ENCODE measurements at places on chromosomes 3 and 15.

DNA sequence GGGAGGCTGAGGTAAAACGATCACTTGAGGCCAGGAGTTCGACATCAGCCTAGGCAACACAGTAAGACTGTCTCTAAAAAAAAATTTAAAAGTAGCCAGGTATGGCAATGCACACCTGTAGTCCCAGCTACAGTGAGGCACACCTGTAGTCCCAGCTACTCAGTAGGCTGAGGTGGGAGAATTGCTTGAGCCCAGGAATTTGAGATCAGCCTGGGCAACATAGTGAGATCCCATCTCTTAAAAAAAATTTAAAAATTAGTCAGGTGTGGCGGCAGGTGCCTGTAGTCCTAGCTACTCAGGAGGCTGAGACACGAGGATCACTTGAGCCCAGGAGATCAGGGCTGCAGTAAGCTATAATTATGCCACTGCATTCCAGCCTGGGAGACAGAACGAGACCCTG, 6.8 kb downstream of the MESD start:
- DNase-seq = no peak

DNA sequence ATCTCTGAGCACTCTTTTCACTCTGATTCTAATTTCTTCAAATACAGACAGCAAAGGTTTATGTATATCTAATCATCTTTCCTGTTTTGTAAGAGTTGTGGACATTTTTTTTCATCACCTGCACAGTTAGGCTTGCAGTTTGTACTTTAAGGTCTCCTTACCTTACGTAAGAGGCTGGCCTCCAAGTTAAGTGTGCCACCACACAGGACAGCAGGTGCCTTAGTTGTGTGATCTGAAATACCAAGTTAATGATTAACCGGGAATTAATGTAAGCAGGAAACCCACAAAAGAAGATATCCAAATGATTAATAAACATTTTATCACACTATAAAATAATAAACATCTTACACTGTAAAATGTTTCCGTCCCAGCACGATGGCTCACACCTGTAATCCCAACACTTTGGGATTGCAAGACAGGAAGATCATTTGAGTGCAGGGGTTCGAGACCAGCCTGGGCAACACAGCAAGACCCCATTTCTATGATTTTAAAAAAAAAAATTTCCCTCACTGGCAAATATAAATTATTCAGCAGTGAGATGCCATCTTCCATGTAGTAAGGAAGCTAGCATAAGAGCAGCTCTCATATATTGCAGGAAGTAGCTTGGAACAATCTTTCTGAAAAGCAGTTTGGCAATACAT, 87.7 kb upstream of the LIMD1 start:
- no peak for DNase-seq

DNA sequence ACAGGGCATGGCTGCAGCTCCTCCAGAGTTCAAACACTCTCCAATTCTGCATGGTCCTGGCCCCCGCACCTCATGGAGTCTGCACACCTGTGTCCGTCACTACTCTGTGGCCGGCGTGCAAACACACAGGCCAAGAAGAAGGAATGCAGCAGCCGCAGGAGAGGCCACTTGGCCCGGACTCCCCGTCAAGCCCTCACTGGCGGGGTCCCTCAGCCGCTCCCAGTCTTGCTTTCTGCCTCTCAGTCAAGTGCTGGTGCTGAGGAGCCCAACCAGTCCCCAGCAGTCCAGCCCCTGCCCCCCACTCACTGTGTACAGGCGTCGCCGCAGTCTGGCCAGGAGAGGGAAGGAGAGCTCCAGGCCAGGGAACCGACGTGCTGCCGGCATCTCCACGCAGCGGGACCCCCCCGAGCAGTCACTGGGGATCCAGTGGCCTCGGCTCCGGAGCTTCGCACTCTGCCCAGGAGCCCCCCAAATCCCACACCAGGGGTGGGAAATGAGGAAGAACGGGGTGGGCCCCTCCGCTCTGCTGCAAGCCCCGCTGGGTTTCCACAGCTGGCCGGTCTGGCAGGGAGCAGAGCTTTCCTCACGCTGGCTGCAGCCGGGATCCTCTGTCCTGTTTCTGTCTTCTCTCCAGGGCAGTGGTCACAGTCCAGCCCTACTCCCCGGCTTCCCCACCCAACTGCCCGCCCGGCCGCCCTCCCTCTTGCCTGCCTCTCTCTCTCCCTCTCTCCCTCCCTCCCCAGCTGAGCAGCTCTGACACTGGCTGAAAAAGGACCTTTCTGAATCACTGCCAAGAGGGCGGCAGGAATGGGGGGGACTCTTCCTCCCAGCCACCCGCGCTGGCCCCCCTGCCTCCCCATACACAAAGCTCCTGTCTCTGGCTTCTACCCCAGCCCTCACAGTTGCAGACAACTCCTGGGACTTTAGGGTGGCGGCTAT, 16.0 kb downstream of the TNK2 start:
- no peak for DNase-seq

- peak; percentile 69 for DNase-seq
These were observed 98.9 kb upstream of the TLE3 start for GRCh38 chr15:70196372-70197316.

DNA sequence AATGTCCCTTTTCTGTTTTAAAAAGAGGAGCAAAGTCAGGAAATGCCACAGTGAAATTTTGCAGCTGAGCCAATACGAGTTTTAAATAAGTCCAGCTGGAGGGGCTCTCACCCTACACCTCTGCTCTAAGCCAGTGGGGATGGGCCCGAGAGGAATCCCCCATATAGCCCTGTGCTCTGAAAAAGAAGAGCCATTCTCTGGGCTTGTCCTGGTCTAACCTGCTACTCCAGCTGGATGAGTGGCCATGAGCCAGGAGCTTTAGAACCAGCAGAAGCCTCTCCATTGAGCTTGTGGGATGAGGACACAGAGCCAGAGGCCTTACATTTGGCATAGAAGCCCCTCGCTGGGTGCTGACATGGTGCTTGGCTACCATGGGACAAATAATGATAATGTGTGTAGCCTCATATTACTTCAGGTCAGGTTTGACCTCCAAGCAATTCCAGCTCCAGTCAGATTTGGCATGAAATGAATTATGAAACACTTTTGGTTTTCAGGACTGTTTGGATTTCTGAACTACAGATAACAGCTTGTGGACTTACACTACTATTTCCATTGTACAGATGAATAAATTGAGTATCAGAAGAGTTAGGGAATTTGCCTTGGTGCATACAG, 172.4 kb downstream of the CHST2 start:
- no peak for DNase-seq

- DNase-seq = no peak
These were observed 7.7 kb downstream of the CXCR6 start for GRCh38 chr3:45950686-45951600.

Data from T1000 (cell line).